ENCODE measurements at places on chromosomes 11 and 22.

GRCh38 chr11:99535819-99536218, 515.1 kb downstream of the CNTN5 start:
- DNase-seq: no peak

DNA sequence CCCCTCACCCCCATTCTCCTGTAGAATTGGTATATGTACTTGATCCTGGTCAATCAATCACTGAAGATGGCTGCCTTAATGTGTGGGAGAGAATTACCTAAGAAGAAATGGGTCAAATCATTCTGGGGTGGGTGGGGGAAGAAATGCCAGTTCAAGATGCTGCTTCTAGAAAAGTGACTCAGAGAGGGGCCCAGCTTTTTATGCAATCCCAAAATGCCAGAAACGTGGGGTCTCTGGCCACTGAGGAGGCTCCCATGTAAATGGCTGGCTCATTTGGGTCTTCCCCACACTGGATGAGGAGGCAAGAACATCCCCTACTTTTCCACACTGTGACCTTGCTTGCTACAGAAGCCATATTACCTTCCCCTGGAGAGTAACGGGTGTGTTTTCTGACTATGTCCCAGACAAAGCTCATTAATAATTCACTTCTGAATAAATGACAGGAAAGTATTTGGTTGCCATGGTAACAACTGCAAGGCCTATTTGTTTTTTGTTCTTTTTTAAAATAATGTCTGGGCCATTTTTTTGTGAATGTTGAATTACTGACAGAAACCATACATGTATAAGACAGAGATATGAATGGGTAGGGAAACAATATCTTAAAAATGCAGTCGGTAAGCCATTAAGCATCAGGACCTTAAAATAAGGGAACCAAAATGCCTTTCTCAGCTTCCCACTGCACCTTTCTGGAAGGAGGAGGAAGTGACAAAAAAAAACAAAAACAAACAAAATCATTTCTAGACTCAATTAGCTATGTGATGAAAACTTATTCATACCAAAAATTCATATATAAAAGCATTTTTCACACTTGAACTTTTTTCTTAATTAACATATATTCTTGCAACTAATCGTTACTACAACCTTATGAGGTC, 32.0 kb downstream of the SLC1A2 start:
- no peak for DNase-seq

- no peak for DNase-seq
These were observed 28.6 kb upstream of the GAB2 start for GRCh38 chr11:78446210-78446609.

DNA sequence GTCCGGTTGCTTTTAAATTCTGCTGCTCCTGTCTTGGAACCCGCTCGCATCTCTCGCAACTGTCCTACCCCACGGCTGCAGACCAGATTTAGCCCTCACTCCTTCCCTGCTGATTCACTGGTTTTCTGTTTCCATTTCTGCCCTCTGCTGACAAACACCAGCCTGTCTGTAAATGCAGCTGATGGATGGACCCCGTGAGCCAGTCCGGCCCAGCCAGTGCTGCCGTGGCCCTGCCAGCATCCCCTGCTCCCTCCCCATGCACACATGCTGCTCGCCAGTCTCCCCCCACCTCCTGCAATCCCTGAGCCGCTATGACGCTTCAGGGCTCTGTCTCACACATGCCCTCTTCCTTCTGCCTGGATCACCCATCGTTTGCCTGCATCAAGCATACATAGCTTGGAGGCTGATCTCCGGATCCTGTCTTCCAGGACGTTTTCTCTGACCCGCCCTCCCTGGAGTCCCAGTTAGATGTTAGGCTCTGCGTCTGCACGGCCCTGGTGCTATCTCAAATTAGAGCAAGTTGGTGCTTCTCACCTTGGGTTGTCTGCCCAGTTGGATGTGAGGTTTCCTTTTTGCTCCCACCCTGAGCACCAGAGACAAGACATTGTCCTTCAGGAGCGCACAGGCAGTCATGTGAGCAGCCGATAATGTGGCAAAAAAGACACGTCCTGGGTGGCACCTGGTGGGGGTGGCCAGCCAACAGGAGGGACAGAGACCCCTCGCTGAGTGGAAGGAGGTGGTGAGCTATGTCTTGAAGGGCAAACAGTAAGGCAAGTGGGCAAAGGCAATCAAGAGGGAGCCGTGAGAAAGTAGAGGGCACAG, 4.3 kb upstream of the ACR start:
- no peak for DNase-seq

All from stimulated activated CD4-positive, alpha-beta T cell treated with anti-CD3 and anti-CD28 coated beads, Interleukin-1b, Interleukin-23, amount 100 ng/mL, for 4 hours (primary cell).